ENCODE measurements at places on chromosomes 3 and 15. TPM values are rescaled to one million over a fixed set of nuclear protein-coding genes. Genes with fewer than 3 reads are reported as not detected.

ARIH2 gene
- 177 TPM for polyA plus RNA-seq

VPS18 gene
- 20.8 TPM for polyA plus RNA-seq

TMC3 gene
- not detected for polyA plus RNA-seq

CFAP100 gene
- polyA plus RNA-seq = not detected

A4GNT gene
- polyA plus RNA-seq = not detected

LMAN1L gene
- not detected for polyA plus RNA-seq

ARL14 gene
- polyA plus RNA-seq = not detected

XRN1 gene
- polyA plus RNA-seq = 96.1 TPM

COL6A6 gene
- polyA plus RNA-seq = not detected

SPATA12 gene
- polyA plus RNA-seq = not detected

P2RY14 gene
- 1.5 TPM for polyA plus RNA-seq

- DNase-seq = no peak
Measured at GRCh38 chr15:52496175-52496574, 32.5 kb downstream of the MYO5A start.

DNA sequence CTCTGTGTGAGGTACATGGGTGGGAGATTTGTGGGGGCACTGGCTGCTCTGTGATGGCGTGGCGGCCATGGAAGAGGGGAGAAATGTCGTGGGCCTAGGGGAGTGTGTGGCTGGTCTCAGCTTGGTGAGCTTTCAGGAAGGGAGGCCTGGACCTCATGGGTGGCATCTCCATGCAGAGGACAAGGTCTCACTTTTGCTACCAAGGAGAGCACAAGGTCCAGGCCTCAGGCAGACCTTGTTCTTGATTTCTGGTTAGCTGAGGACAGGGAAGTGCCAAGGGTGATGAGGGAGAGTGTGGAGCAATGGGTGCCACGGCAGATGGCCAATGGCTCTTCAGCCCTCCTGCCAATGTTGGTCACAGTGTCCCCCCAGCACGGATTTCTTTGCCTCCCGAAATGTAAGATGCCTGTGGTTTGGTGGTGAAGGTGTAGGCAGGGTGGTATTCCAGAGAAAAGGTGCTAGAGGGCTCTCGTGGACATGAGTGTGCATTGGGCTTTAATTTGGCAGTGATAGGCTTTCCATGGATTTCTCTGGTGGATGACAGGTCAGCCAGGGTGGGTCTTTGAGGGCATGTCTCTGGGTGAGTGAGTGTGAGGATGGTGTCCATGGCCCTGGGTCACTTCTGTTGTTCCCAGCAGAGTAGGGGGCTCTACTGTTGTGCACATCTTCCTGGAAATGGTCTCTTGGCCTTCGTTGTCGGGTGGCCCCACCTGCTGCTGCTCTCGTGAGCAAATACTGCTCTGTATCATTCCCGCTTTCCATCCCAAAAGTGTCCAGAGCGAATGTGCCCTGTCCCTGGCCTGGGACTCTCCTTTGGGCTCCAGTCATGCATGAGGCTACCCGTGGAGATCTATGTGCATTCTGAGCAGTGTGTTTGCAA is 108.0 kb downstream of the SNRPN start:
- DNase-seq = no peak

GRCh38 chr3:58198362-58198761 is 12.4 kb downstream of the DNASE1L3 start:
- no peak for DNase-seq

DNA sequence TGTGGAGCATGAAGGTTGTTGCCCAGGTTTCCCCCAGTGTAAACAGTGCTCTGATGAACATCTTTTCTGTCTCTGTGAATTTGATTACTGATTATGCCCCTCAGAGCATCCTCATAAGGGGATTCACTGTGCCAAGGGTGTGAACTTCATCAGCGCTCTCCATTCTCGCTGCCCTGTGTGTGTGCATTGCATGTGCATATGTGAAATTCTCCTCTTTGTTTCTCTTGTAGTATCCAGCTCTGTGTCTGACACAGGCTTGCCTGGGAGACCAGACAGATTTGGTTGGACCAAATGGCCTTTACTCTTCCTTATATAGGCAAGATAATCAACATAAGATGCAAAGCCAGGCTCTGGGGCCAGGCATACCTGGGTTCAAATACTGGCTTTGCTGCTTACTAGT is 21.9 kb downstream of the CACNA2D3 start:
- no peak for DNase-seq

GRCh38 chr3:177439694-177440269 is 242.5 kb upstream of the TBL1XR1 start:
- DNase-seq = no peak

- no peak for DNase-seq
Measured at GRCh38 chr3:121595765-121596406, 2.7 kb downstream of the FBXO40 start.

GRCh38 chr3:60177726-60178125 is 1073.5 kb downstream of the FHIT start:
- no peak for DNase-seq

- no peak for DNase-seq
Measured at GRCh38 chr3:8246070-8246469, 255.6 kb upstream of the LMCD1 start.

- DNase-seq = no peak
Measured at GRCh38 chr3:73549051-73549600, 75.6 kb downstream of the PDZRN3 start.

DNA sequence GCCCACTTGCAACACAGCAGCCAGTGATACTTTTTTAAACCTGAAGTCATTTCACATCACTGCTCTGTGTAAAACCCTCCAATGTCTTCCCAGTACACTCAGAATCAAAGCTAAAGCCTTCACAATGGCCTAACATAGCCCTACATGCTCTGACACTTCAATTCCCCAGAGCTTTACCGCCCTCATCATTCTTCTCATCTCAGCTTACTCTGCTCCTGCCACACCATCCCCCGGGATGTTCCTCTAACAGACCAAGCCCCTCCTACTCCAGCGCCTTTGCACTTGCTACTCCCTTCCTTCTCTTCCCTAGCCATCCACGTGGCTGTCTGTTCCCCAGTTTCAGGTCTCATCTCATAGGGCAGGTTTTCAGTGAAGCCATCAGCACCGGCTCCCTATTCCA is 194.0 kb downstream of the SSR3 start:
- DNase-seq = no peak

- DNase-seq = no peak
Measured at GRCh38 chr15:97691799-97692198, 268.7 kb upstream of the ARRDC4 start.

DNA sequence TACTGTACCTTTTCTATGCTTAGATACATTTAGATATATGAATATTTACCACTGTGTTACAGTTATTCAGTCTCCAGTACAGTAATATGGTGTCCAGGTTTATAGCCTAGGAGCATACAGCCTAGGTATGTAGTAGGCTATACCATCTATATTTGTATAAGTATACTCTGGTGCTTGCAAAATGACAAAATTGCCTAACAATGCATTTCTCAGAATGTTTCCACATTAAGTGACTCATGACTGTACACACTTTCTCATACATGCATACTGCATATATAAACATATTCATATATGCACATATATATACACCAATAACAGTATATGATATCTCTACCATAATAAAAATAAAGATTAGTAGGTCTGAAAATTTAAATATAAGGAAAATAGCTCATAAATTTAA is 169.3 kb downstream of the DPH6 start:
- DNase-seq = no peak

DNA sequence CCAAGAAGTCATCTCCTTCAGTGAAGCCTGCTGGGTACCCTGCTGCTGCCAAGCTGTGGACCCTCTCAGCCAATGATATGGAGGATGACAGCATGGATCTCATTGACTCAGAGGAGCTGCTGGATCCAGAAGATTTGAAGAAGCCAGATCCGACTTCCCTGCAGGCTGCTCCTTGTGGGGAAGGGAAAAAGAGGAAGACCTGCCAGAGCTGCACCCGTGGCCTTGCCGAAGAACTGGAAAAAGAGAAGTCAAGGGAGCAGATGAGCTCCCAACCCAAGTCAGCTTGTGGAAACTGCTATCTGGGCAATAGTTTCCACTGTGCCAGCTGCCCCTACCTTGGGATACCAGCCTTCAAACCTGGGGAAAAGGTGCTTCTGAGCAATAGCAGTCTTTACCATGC is 13.7 kb upstream of the ANP32A start:
- no peak for DNase-seq

DNA sequence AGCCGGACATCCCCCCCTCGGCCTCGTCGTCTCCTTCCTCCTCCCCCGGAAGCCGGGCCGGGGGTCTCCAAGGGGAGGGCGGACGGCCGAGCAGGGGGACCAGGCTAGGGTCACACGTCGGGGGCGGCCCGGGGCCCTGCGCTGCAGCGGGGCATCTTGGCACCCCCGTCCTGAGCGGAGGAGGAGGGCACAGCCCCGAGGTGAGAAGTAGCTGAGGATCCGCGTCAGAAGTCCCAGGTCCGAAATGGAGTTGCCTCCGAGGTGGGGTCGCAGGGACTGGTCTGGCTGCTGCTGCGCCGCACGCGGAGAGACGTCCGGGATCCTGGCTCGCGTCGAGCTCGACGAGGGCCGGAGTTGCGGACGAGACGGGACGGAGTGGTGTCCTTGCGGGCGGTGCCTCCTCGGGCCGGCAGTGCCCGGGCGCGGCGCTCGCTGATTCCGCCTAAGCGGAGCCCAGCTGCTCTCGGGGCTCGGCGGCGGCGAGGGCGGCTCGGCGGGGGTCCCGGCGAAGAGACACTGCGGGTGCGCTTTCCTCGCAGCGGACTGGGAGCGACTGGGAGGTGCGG is at the start of gene ADCY5:
Gene ADCY5, minus strand, starts transcription at position 555 of the 566 bp plus-strand sequence. Its CDS starts 545 bp downstream, at position 10.
- DNase-seq = no peak

DNA sequence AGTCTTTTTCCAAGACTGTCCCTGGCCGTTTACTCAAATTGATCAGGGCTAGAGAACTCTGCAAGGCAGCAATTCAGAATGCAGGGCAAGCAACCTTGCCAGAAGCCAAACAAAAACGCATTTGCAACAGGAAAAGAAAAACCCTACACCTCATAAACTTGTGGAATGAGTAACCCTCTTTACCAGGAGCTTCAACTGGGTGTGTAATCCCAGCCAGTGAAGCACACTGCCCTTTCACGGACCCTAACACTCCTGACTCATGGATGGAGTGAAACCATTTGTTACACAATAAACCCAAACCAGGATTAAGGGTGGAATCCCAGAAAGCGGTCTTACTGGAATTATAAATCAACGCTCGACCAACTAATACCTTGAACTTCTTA is 14.8 kb upstream of the LDHAL6B start:
- no peak for DNase-seq

DNA sequence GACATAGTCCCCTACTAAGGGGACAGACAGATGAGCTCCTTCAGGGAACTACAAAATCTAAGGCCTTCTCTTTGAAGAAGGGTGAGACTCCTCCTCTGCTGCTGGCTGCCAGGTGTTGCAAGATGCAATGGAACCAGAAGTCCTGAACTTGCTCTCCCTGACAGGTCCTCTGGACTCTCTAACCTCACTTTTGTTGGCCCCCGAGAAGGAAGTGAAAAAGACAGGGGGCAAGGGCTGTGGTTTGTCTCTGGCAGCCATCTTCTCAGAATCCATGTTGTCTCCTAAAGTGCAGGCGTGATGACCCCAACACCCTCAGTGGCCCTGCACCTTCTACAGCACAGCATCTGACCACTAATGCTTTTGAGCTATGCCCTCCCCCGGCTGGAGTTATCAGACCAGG is 292.5 kb downstream of the CHST2 start:
- DNase-seq = no peak

DNA sequence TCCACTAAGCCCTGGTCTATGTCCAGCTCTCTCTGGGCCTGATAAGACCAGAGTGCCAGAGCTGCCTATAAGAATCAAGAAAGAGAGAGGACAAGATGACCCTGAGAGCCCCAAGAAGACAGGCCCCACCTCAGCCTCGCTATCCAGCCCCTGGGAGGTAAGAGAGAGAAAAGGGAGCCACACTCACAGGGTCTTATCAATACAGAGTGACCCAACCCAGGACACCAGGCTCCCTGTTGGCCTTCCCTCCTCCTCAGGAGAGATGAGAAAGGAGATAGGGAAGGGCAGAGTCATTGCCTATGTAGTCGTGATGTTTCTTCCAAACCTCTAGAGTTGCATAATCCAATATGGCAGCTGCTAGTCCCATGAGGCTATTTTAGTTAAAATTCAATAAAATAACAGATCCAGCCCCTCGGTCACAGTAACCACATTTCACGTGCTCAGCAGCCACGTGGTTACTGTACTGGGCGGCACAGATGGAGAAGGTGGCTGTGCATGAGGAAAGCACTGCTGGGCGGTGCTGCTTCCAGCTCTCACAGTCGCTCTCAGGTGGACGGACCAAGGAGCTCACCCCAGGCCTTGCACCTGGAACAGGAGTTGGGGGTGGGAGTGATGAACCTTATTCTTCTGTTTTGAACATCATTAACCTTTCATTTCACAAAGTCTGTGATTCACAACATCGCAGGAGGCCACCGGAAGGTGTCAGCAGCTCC is 525.8 kb downstream of the SHQ1 start:
- DNase-seq = no peak

DNA sequence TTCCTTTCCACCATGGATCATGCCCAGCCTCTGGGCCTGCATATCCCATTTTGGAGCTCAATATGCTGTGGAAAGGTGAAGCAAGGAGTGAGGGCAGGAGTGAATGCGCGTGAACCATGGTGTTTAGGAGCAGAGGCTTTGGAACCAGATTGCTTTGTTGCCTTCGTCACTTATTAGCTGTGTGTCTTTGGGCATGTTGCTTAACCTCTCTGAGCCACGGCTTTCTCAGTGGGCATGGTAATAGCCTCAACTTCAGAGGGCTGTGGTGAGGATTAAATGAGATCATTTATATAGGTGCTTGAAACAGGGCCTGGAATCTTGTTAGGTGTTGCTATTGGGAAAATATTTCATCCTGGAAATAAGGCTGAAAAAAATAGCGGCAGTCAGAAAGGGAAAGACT is 129.7 kb downstream of the WNT7A start:
- no peak for DNase-seq

- peak; percentile 35 for DNase-seq
Measured at GRCh38 chr15:67783303-67783702, 42.0 kb upstream of the SKOR1 start.

DNA sequence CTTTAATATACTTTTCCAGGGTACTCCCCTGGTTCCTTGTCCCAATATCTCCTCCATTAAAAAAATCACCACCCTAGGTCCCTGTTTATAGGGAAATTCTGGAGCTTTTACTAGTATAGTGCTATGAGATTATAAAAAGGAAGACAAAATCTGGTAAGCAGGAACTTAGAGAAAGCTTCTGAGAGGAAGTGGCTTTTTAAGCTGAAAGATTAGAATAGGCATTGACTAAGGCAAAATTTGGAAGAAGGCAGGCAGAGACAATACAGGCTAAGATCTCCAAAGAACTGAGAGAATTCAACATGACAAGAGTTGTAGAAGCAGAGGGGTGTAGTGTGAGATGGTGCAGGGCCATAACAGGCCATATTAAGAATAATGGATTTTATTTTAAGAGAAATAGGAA is 25.8 kb downstream of the SGO1 start:
- DNase-seq = no peak

DNA sequence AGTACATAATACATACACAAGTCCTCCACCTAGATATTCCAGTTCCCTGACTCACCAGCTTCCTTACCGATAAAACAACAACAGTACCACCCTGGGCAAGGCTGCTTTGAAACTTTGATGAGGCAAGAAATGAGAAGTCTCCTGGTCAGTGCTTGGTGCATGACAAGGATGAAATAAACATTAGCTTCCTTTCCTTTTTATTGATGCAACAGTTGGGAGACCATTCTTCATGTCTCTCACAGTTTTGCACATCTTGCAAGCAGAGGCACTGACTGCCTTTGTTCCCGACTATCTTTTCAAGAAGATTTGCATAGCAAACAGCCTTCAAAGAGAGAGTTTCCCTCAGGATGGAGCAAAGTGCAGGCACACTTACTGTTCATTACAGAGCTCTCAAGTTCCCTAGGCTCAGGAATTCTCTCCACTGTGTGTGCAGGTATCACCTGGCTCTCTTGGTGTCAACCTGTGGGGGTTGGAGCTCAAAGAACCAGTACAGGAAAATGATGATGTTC is 65.2 kb downstream of the MYLK start:
- no peak for DNase-seq
